T-helper 1 cell (primary cell): ENCODE measurements at places on chromosomes 3 and 15.

DNA sequence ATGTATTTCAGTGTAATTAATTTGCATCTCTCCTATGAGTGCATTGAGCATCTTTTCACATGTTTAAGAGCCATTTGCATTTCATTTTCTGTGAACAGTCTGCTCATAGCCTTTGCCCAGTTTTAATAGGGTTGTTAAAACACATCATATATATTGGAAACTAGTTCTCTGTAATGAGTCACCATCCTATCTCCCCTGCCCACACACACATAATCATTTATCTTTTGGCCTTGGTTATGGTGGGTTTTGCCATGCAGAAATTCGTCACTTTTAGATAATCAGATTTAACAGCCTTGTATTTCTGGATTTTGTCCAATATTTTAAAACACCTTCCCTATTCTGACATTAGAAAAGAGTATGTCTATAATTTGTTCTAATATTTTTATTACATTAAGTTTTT lies 11.9 kb upstream of the CHRM5 start:
- no peak for DNase-seq

- peak; percentile 12 for DNase-seq
Observed at GRCh38 chr3:98657457-98657856, 64.0 kb upstream of the CPOX start.

DNA sequence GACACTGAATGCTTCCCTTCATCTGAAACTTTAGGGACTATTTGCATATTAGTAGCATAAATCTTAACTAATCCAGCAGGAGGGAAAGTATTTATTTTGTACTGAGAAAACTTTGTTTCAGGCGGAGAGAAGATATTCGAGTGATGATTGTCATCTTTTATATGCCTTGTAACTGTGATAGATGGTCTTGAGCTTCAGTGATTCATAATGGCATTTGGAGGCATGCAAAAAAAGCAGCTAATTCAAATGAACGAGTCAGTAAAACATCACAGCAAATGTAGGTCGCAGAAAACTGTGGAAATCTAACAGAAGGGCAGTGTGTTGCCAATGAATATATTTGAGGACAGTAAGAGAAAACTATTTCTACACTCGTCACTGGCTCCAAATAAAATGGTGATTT lies 643.7 kb upstream of the NAALADL2 start:
- DNase-seq, result no peak

GRCh38 chr3:182979103-182979673 lies 1.1 kb downstream of the DCUN1D1 start:
- no peak for DNase-seq

DNA sequence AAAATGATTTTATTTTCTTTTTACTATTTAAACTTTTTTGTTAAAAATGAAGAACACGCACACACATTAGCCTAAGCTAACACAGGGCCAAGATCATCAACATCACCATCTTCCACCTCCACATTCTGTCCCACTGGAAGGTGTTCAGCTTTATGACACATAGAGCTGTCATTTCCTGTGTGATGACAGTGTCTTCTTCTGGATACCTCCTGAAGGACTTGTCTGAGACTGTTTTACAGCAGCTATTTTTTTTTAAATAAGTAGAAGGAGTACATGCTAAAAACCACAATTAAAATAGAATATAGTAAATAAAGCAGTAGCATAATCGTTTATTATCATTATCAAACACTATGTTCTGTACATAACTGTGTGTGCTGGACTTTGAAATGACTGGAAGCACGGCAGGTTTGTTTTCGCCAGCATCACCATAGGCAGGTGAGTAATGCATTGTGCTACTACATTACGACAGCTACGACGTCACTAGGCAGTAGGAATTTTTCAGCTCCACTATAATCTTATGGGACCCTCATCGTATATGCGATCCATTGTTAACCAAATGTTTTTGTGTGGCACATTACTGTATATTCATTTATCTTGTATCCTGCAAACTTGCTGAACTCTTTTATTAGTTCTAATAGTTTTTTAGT lies 72.8 kb downstream of the KLF15 start:
- DNase-seq, result no peak

DNA sequence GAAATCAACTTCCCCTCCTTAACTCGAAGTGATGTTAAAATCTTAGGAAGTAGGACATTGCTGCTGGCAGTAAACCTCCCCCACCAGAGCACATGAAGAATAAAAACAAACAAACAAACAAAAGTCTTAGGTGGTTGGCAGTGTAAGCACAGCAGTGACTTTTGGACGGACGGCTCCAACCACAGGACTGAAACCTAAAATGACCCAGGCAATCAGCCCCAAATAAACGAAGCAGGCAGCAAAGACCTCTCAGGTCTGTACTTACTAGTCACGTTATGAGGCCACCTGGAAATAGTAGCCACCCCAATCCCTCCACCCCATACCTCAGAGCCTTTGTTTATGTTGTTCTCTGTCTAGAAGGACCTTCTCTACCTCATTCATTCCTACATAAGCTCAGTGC lies 33.5 kb upstream of the HES1 start:
- no peak for DNase-seq

GRCh38 chr15:79213650-79214049 lies 68.9 kb upstream of the ANKRD34C start:
- no peak for DNase-seq

GRCh38 chr3:23442598-23443383 lies 239.7 kb downstream of the UBE2E2 start:
- no peak for DNase-seq
